ENCODE measurements at places on chromosomes 1 and 21.
A peak's percentile ranks its signal among the peaks of the same experiment; 100 is the strongest.

- no peak for DNase-seq
Measured at GRCh38 chr1:86382878-86383277, 13.2 kb downstream of the ODF2L start.

DNA sequence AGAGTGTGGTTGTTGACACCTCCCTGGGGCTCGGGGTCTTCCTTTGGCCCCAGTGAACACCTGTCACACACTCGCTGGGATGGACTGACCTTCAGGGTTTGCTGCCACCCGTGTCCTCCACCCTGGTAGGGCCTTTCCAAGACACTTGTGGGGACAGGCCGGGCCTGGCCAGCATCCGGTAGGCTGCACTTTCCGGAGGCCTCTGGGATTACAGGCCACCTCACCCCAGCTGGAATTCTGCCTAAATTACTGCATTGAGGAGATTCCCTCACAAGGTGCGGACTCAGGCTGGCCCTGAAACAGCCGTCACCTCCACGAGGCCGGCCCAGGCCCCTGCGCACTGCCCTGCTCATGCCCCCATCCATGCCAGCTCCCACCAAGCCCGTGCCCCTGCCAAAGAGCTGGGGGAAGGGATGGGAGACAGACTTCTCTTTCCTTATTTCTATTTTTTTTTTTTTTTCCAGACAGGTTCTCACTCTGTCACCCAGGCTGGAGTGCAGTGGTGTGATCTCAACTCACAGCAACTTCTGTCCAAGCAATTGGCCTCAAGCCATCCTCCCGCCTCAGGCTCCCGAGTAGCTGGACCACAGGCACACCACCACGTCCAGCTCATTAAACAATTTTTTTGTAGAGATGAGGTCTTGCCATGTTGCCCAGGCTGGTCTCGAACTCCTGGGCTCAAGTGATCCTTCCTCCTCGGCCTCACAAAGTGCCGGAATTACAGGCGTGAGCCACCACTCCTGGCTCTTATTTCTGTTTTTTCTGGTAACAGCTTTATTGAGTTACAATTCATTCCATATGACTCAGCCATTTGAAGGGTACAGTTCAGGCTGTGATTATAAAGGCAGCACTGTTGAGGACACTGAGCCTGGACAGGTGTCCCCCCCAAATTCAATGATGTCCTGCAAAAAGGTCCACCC lies 11.3 kb downstream of the CSTB start:
- peak; percentile 24 for DNase-seq

- DNase-seq = peak; percentile 93
Measured at GRCh38 chr1:198937231-198938031, 298.6 kb downstream of the PTPRC start.

GRCh38 chr1:14479865-14480264 lies 118.6 kb upstream of the KAZN start:
- peak; percentile 30 for DNase-seq

DNA sequence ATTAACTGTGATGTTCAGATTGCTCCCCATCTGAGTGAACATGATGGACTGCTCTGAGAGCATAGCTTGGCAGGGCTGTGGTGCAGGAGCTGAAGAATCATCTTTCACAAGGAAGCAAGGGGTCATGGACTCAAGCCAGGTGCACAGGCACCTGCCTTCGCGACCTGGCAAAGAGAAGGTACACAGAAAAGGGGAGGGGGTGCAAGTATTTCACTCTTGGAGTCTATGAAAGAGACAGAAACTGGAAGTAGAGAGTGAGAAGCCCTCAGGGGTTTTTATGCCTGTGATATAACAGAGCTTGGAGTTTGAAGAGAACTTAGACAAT lies 232.6 kb upstream of the PLXNA2 start:
- no peak for DNase-seq

DNA sequence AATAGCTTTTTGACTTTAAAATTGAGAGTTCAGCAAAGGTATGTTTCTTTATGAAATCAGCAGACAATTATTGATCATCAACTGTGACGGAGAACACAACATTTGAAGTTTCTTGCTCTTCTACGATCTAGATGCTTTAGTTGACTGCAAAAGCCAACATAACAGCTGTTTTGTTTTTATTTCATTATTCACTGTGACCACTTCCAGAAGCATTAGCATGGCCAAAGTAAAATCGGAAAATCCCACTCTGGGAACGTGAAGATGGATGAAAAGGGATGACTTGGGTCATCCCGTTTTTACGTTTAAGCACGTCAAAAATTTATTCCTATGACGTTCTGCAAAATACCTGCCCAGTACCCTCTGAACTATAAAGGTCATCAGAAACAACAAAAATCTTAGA lies 833.0 kb upstream of the ADAMTS5 start:
- DNase-seq = no peak

- no peak for DNase-seq
Measured at GRCh38 chr1:44035726-44036408, 4.6 kb upstream of the SLC6A9 start.

All from fibroblast of skin of right biceps (primary cell).